ENCODE measurements at places on chromosomes 5 and 9.
A peak's percentile ranks its signal among the peaks of the same experiment; 100 is the strongest.

- DNase-seq: no peak
Observed at GRCh38 chr5:133701871-133702270, 89.5 kb upstream of the FSTL4 start.

GRCh38 chr5:73783828-73784227 lies 157.8 kb downstream of the ARHGEF28 start:
- peak; percentile 2 for DNase-seq

DNA sequence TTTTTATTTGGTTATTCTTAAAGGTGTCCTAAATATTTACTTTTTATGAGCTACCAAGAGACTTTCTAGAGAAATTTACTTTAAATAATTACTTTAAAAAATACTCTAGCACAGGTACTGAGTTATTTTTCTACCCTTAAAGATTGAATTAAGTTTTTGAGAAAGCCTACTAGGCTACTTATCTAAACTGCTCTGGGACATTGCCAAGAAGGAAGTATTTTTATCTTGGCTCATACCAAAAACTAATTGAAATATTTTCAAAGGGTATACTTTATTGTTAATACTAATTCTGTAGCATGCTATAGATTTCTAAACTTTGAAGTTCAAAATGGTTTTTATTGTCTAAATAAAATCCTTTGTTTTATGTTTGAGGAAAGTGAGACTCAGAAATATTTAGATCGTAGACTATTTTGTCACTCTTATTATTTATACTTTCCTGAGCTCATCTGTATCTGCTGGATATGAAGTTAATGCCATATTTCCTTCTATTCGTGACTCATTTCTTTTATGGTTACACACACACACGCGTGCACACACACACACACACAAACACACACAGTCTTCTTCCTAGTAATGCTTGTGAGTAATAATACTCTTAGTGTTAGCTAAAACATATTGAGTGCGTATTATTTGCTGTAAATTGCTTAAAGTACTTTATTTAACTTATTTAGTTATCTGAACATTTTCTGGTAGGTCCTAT lies 89.5 kb downstream of the MAN2A1 start:
- no peak for DNase-seq

GRCh38 chr9:76707510-76707909 lies 56.7 kb upstream of the PCA3 start:
- DNase-seq: no peak

GRCh38 chr9:94813379-94813778 lies 86.9 kb downstream of the AOPEP start:
- DNase-seq: no peak

DNA sequence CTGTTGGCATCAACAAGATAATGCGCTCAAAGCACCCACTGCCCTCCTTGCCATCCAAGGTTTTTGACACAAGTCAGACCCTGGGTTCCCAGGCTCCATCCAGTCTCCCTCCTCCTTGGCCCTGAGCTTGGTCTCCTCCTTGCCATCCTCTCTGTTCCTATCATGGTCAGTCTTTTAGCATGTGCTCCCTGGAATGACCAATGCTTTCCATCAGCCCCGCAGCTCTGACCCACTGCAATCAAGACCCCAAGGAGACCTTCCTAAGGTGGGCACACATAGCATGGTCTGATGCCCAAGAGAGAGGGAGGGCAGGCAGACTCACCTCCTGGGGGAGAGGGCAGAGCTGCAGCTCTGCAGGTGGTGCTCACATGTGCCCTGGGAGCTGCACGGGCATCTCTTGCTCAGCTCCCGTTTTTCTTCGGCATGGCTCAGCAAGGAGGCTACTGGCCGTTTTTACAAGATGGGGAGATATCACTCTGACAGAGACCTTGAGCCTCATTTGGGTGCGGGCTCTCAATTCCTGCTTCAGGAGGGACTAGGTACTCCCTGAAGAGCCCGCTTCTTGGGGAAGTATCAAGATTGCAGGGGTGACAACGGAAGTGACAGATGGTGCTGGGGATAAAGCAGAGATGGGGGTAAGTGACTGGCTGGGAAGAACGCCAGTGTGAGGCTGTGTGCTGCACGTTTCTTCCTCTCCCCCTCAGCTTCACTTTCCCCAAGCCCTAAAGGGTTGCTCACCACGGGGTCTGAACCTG lies 3.3 kb downstream of the SEPTIN8 start:
- no peak for DNase-seq

DNA sequence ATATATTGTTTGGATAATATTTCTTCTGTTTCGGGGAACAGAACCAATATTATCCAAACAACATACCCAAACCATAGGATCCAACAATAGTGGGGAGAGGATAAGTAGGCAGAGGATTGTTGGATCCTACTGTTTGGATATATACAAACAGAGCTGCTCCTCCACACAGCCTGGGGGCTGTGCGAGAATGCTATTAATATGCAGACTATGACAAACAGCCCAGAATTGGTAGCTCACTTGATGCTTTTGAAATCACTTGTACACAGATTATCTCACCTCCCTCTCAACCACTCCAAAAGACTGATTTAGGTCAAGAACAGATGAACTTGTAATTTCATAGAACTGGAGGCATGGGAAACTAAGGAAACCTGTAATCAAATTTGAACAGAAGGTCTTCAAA lies 24.4 kb upstream of the MLANA start:
- DNase-seq: no peak

DNA sequence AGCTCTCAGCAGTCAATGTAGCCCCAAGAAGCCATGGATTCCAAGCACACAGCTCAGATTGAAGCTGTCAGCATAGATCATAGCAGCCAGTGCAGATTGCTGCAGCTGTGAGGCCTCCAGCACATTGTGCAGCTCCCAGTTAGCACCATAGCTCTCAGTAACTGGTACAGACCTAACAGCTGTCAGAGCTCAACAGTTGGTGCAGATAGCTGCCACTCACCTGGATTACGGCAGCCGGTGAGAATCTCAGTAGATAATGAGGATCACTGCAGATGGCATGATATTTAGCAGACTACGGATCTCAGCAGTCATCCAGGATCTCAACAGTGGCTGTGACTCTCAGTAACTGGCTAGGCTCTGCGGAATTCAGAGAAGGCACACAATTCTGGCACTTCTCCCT lies 500.4 kb downstream of the TUSC1 start:
- DNase-seq: no peak

GRCh38 chr9:124010665-124011321 lies 775 bp upstream of the LHX2 start:
- DNase-seq: no peak

GRCh38 chr5:41903382-41903891 lies 707 bp upstream of the RIMOC1 start:
- DNase-seq: no peak

- DNase-seq: no peak
Observed at GRCh38 chr5:168976311-168976970, 324.5 kb downstream of the SLIT3 start.

DNA sequence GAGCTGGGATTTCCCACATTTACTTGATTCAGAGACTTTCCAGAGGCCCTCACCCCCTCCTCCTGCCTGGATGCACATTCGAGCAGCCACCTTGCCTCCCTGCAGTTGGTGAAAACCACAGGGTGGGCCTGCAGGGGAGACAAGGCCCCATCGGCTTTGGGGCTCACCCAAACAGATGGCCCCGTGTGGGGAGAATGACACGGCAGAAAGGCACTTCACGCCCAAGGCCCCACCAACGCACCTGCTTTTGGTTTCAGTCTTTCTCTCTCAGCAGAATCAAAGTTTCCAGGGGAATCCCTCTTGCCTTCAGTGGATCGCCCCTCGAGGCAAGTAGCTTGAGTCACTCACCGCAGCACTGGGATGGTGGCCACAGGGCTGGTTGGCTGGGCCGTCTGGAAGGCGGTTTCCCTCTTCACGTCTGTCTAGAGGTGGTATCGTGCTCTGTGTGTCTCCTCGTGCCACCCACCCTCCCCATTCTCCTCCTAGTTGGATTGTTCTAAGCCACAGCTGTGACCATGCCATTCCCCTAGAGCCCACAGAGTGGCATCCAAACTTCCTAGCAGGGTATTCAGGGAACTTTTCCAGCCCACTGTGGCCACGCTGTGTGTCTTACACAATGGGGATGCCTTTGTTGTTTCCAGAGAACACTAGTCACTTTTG lies 31.8 kb downstream of the SEC61B start:
- DNase-seq: peak; percentile 51

DNA sequence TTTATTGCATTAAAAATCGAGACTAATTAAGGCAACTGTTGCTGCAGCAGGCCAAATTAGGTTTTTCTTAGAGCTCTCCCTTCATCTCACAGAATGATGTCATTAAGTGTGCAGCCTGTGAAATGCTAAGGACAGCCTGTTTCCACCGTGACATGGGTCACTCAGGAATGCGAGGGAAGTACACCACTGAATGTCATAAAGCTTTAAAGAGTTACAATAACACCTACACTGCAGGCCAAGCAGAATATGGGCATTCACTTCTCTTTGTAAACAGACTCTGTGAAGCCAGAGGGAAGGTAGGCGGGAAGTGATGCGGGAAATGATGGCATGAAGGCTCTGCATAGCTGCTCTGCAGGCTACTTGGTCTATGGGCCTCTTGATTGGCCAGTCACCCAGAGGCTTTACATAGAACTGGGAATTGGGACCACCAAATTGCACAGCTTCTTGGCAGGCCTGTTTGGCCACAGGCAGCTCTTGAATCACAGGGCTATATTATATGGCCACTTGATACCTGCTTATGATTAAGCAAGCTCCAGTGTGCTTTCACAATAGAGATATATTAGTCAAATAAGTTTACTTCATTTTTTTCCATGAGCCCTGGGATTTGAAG lies 28.4 kb upstream of the AOPEP start:
- DNase-seq: no peak

DNA sequence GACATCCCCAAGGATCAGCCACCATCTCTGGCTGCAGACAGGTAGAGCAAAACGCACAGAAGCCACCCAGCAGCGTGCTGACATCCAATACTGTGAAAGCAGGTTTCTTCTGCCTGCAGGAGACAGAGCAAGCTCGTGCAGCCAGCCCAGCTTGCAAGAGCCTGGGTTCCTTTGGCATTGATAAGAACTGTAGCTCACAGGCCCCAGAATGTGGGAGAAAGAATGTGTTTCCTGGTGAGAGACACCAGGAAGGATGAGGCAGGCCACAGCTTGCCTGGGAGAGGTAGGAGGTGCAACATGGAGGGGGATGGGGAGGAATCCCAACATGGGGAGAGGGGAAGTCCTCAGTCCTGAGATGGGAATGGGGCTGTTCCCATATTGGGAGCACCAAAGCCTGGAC lies 34.0 kb upstream of the ARAP3 start:
- DNase-seq: no peak
